T-helper 2 cell treated with Interferon-gamma antibody and Interleukin-4, amounts not matched to agents 100 ng/mL and 5 ng/mL, for 36 hours (primary cell): ENCODE measurements at places on chromosomes 13 and 19. TPM values are rescaled to one million over a fixed set of nuclear protein-coding genes. Genes with fewer than 3 reads are reported as not detected.

PRKCG gene
- 0.50 TPM in 1 of 2 replicates, not detected in the other for total RNA-seq

TMPRSS9 gene
- total RNA-seq, result not detected in 2 replicates

SLC7A9 gene
- total RNA-seq, result 0.20 and 0.55 TPM in 2 replicates

CD37 gene
- 213 and 221 TPM in 2 replicates for total RNA-seq

MYH14 gene
- not detected in 2 replicates for total RNA-seq

LIN7B gene
- total RNA-seq, result 2.8 and 4.2 TPM in 2 replicates

TEX29 gene
- 0.27 and 0.61 TPM in 2 replicates for total RNA-seq

TJP3 gene
- total RNA-seq, result 1.0 and 1.2 TPM in 2 replicates

DNASE2 gene
- total RNA-seq, result 22.6 and 22.7 TPM in 2 replicates

PSG11 gene
- total RNA-seq, result not detected in 2 replicates

LSM7 gene
- 148 and 150 TPM in 2 replicates for total RNA-seq

OR7C1 gene
- total RNA-seq, result not detected in 2 replicates
